ENCODE measurements at places on chromosomes 4 and X.

- no peak overlapping the region for H3K27ac ChIP-seq
- no peak for DNase-seq
- no peak overlapping the region for H3K4me3 ChIP-seq
- peaks cover 4% of the 10 kb centered on the region for H3K4me1 ChIP-seq
- peaks cover 2% of the 10 kb centered on the region for H3K36me3 ChIP-seq
These were observed 30.5 kb upstream of the ENPP6 start for GRCh38 chr4:184248216-184248615.

GRCh38 chr4:86818211-86818610 is 31.0 kb downstream of the SLC10A6 start:
- H3K36me3 ChIP-seq, result no peaks in the 10 kb centered on the region
- H3K4me3 ChIP-seq, result no peak overlapping the region
- DNase-seq, result no peak
- H3K4me1 ChIP-seq, result no peaks in the 10 kb centered on the region
- H3K27me3 ChIP-seq, result no peaks in the 10 kb centered on the region
- H3K27ac ChIP-seq, result no peak overlapping the region

- no peaks in the 10 kb centered on the region for H3K36me3 ChIP-seq
- no peak overlapping the region for H3K4me3 ChIP-seq
- H3K27ac ChIP-seq, result no peak overlapping the region
- no peaks in the 10 kb centered on the region for H3K4me1 ChIP-seq
- no peaks in the 10 kb centered on the region for H3K27me3 ChIP-seq
These were observed 1547.4 kb upstream of the TENM3 start for GRCh38 chr4:180695851-180696250.

DNA sequence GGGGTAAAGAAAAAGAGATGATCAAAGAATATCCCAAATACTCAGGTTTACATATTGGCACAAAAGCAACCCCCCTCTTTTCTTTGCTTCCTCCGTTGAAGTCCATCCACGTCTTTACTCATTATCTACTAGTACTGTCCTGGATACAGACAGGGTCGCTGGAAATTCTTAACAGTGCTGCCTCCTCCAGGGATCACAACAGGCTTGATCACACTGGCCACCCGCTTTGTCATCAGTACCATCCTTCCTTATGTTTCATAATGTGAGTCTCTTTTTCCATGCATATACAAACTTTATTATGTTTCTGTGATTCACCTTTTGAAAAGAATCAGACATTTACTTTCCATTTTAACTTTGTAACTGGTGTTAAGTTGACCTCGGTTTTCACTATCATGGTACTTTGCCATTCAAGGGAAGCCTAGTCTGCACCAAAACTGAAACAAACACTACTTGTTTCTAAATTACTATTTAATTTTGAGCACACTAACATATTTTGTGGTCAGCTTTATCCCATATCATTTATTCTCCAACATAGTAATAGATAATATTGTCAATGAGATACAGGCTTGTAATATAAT is 387.5 kb upstream of the PPP1R2C start:
- no peak overlapping the region for H3K27ac ChIP-seq
- no peaks in the 10 kb centered on the region for H3K36me3 ChIP-seq
- no peak for DNase-seq
- H3K27me3 ChIP-seq, result no peaks in the 10 kb centered on the region

- H3K4me1 ChIP-seq, result peaks cover 2% of the 10 kb centered on the region
- H3K4me3 ChIP-seq, result no peak overlapping the region
- H3K27ac ChIP-seq, result no peak overlapping the region
- H3K36me3 ChIP-seq, result no peaks in the 10 kb centered on the region
- peaks cover 2% of the 10 kb centered on the region for H3K27me3 ChIP-seq
- no peak for DNase-seq
These were observed 100.7 kb upstream of the PTPN13 start for GRCh38 chr4:86493460-86493859.

- H3K27me3 ChIP-seq, result no peaks in the 10 kb centered on the region
- H3K4me1 ChIP-seq, result peaks cover 36% of the 10 kb centered on the region
- DNase-seq, result peak; percentile 56
- peaks cover 11% of the 10 kb centered on the region for H3K36me3 ChIP-seq
- peak overlapping the region; percentile 86 for H3K4me3 ChIP-seq
- H3K27ac ChIP-seq, result peak overlapping the region; percentile 100
These were observed 626 bp upstream of the CEP135 start for GRCh38 chr4:55947912-55948725.

DNA sequence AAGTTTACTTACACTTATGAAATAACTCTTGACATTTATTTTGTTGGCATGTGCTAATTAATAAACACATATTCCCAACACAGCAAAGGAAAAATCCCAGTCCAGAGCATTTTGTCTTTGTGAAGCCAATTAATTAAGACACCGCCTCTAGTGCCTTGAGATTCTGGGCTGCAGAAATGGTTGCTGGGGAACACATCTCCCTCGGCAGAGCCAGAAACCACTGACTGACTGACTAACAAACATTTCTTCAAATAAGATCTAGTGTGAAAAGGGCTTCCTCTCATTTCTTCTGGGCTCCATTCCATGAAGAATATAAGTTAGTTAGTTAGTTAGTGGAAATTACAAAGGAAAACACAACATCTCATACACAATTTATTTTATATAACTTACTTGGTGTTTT is 28.4 kb upstream of the NAP1L5 start:
- H3K4me3 ChIP-seq, result no peak overlapping the region
- no peaks in the 10 kb centered on the region for H3K4me1 ChIP-seq
- peaks cover 11% of the 10 kb centered on the region for H3K36me3 ChIP-seq
- no peaks in the 10 kb centered on the region for H3K27me3 ChIP-seq
- no peak overlapping the region for H3K27ac ChIP-seq

GRCh38 chr4:94399721-94400120 is 52.0 kb upstream of the PDLIM5 start:
- H3K27me3 ChIP-seq, result peaks cover 4% of the 10 kb centered on the region
- H3K27ac ChIP-seq, result no peak overlapping the region
- no peaks in the 10 kb centered on the region for H3K4me1 ChIP-seq
- DNase-seq, result no peak
- peaks cover 2% of the 10 kb centered on the region for H3K36me3 ChIP-seq

DNA sequence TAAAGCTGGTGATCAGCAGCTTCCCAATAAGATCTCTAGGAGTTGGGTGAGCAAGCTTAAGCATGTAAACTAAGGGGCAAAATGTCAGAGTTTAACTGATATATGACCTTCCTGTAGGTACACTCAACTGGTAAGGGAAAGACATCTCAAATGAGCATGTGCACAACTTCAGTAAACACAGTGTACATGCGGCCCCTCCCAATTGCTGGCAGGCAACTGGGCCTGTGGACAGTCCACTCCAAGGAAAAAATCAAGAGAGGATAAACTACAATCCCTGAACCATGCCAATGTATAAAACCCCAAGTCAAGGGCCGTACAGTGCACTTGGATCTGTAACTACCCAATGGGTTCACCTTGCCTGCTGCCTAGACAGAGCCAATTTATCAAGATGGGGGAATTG is 4.9 kb upstream of the NAA11 start:
- H3K4me1 ChIP-seq, result no peaks in the 10 kb centered on the region
- peaks cover 1% of the 10 kb centered on the region for H3K27me3 ChIP-seq
- DNase-seq, result no peak
- no peak overlapping the region for H3K4me3 ChIP-seq
- no peak overlapping the region for H3K27ac ChIP-seq

- peaks cover 20% of the 10 kb centered on the region for H3K4me1 ChIP-seq
- DNase-seq, result peak; percentile 52
- no peak overlapping the region for H3K27ac ChIP-seq
- no peaks in the 10 kb centered on the region for H3K36me3 ChIP-seq
- H3K27me3 ChIP-seq, result no peaks in the 10 kb centered on the region
- H3K4me3 ChIP-seq, result no peak overlapping the region
These were observed 9.5 kb downstream of the RBPJ start for GRCh38 chr4:26330186-26330787.

DNA sequence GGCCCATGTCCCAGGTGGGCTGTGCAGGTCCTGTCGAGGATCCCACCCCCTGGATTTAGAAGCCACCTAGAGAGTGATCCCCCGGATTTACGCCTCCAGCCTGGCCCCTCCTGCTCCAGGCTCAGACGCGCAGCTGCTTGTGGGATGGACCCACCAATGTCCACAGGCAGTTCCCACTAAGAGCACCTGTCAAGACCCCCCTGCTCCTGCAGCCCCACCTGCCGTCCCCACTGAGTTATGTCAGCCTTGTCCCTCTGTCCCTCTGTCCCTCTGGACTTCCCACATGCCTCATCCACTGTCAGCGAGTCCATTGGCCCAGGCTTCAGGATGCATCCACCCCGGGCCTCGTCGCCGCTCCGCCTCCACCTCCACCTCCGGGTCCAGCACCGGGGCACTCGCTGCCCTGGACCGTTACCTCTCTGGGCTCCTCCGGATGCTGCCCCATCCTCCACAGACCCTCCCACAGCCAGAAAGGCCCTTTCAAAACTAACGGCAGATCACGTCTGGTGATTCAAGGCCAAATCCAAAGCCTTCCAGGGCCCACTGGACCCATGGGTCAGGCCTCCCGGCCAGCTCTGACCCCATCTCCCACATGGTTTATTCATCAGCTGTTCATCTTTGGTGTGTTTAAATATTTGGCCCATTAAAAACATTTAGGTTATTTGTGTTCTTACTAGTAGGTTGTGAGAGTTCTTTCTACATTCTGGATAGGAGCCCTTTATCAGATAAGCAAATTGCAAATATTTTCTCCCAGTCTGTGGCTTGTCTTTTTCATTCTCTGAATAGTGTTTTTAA is 28.3 kb downstream of the HTRA3 start:
- peaks cover 4% of the 10 kb centered on the region for H3K4me1 ChIP-seq
- DNase-seq, result no peak
- H3K36me3 ChIP-seq, result peaks cover 7% of the 10 kb centered on the region
- no peak overlapping the region for H3K4me3 ChIP-seq

DNA sequence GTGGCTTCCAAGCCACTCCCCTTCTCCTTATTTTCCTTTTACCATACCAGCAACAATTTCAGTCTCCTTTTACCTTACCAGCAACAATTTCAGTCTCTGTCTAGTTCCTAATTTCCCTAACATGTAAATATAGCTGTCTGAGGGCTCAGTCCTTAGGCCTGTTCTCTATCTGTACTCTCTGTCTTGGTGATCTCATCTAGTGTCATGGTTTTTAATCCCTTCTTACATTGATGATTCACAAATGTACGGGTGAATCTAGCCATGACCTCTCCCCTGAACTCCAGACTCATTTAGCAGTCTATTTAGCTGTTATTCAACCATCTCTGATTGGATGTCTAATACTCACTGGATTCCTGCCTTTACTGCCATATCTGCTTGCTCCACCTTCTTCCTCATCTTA is 7.2 kb downstream of the IL15 start:
- no peaks in the 10 kb centered on the region for H3K36me3 ChIP-seq
- peaks cover 52% of the 10 kb centered on the region for H3K4me1 ChIP-seq

- DNase-seq, result no peak
- no peak overlapping the region for H3K4me3 ChIP-seq
- H3K27me3 ChIP-seq, result no peaks in the 10 kb centered on the region
- peaks cover 16% of the 10 kb centered on the region for H3K36me3 ChIP-seq
These were observed 29.2 kb downstream of the SLAIN2 start for GRCh38 chr4:48370260-48371134.

GRCh38 chrX:80170581-80170980 is 156.0 kb downstream of the TBX22 start:
- no peaks in the 10 kb centered on the region for H3K27me3 ChIP-seq
- no peak overlapping the region for H3K27ac ChIP-seq
- no peak for DNase-seq
- no peaks in the 10 kb centered on the region for H3K4me1 ChIP-seq

GRCh38 chrX:17631647-17632046 is 105.6 kb upstream of the SCML1 start:
- no peaks in the 10 kb centered on the region for H3K27me3 ChIP-seq
- H3K36me3 ChIP-seq, result no peaks in the 10 kb centered on the region
- no peak for DNase-seq
- H3K4me3 ChIP-seq, result no peak overlapping the region
- no peaks in the 10 kb centered on the region for H3K4me1 ChIP-seq

DNA sequence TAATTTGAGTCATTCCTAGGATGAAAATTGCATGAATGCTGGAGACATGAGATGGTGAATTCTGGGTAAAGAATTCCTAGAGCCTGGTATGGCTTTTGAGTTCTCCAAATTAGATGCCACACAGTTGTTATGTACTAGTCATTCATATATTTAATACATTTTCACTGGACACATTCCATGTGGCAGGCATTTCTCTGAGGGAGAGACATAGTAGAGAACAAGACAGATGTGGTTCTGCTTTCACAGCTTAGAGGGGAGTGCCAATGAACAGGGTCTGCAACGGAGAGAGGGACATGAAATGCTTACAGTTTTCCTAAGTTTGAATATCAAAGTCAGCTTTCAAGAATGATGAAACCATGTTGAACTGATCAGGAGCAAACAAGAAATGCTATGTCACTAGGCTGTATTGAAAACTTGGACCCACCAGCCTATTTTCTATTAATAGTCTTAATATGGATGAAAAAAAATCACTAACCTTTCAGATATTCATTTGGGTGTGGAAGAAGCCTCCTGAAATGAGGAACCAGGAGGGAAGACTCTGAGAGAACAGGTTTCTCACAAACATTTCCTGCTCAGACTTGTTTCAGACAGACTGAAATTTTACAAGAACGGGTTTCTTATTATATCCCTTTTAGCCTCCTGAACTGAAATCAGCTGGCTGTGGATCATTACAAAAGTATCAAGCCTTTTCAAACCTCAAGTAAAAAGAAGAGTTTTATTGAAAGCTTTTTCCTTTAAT is 276.0 kb upstream of the TET2 start:
- no peak overlapping the region for H3K27ac ChIP-seq
- H3K36me3 ChIP-seq, result no peaks in the 10 kb centered on the region
- no peak overlapping the region for H3K4me3 ChIP-seq
- no peak for DNase-seq

DNA sequence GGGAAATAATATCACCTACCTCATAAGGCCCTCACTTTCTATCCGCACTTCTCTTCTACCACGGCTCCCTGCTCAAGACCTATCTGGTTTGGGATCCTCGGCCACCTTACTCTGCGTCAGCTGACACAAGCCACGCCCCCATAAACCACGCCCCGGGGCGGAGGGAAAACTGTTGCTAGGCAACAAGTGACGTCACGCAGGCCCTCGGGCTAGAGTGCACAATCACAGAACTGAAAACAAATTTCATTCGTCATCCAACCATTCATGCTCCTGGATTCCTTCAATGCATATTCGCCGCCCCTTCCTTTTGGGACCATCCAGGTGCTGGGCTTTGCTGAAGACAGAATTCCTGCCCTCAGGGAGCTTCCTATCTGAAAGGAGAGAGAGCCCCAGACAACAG is 66.3 kb downstream of the SMC1A start:
- H3K4me3 ChIP-seq, result no peak overlapping the region
- H3K36me3 ChIP-seq, result peaks cover 2% of the 10 kb centered on the region
- H3K27me3 ChIP-seq, result no peaks in the 10 kb centered on the region
- H3K4me1 ChIP-seq, result no peaks in the 10 kb centered on the region
- DNase-seq, result peak; percentile 28
- no peak overlapping the region for H3K27ac ChIP-seq

- H3K27ac ChIP-seq, result no peak overlapping the region
- H3K36me3 ChIP-seq, result peaks cover 3% of the 10 kb centered on the region
- H3K4me3 ChIP-seq, result no peak overlapping the region
These were observed 87.6 kb downstream of the ABLIM2 start for GRCh38 chr4:8070736-8071718.

- no peaks in the 10 kb centered on the region for H3K4me1 ChIP-seq
- H3K27me3 ChIP-seq, result no peaks in the 10 kb centered on the region
- no peaks in the 10 kb centered on the region for H3K36me3 ChIP-seq
- peak; percentile 67 for DNase-seq
- H3K27ac ChIP-seq, result peak overlapping the region; percentile 84
These were observed 55.8 kb upstream of the BCOR start for GRCh38 chrX:40153345-40154249.

All from memory B cell (primary cell).